ENCODE measurements at places on chromosomes 16 and 17.

- no peak for DNase-seq
Measured at GRCh38 chr17:68013385-68013784, 17.1 kb upstream of the C17orf58 start.

GRCh38 chr16:51875834-51876600 lies 670.9 kb downstream of the TOX3 start:
- DNase-seq = no peak

DNA sequence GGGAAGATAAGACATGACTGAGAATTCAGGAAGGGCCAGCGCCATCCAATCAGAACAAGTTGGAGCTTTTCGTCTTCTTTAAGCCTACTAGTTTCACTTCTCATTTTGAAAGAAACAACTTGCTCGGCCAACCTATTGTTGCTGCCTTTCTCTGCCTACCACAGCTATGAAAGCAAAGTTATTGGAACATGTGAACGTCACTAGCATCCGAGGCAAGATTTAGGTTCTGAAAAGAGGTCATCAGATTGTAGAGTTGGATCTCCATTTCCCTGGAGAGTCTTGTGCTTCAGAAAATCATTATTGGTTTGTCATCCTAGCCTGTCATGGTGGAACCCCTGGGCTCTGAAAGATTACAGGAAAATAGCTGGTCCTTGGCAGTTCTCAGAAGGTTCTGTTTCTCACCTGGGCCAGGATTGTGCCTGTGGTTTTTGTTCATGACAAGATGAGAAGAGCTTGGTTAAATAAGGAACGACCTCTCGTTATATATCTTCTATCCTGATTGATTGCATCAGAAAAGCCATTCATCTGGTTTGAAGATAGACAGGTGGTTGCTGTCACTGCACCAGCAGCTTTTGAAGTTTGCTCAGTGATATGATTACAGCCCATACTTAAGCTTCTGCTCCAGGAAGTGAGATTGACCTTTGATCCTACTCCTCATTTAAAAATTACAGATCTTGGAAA lies 25.3 kb downstream of the CDH13 start:
- no peak for DNase-seq

DNA sequence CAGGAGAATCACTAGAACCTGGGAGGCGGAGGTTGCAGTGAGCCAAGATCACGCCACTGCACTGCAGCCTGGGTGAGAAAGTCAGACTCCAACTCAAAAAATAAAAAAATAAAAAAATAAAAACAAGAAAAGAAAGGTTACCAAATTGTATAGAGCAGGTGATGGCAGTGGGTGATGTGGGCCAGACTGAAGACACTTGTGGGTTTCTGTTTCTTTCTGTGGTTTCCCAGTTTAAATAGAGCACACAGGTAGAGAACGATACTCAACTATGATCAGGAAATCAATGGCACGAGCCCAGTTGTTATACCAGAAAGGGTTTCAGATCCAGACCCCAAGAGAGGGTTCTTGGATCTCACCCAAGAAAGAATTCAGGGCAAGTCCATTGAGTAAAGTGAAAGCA lies 32.6 kb downstream of the NUBP1 start:
- no peak for DNase-seq

Measured in fibroblast of upper back skin (primary cell).